Ovary (tissue), 10 donors: ENCODE measurements at places on chromosomes 3 and 15. TPM values are rescaled to one million over a fixed set of nuclear protein-coding genes. Genes with fewer than 3 reads are reported as not detected.

DNA sequence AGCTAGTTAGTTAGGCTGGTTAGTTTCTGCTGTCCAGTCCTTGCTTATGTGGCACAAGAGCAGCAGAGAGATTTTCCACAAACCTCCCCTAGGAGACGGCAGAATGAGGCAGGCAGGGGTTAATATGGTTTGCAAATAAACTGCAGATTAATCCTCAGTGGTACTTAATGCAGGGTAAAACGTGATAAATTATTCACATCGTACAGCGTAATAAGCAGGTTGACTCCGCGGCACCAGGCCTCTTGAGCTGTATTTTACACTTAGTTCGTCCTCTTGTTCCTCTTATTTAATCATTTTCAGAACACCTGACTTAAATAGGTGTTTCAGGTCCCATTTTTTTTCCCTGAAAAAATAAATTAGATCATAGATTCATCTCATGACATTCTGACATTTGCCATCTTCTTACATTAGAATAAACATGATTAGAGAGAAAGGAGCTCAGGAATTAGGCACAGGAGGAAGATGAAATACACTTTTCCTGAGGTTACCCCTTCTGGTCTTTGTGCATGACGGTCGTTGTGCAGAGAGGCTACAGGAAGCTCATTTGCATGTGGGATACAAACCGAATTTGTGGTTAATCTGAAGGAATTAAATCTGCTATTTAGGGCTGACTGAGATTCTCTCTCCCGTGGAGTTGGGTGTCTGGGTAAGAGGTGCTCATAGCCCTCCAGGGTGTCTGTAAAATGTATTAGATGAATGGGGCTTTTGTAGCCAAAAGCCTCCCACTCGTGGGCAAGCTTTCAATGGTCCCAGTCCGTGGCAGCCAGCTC is 27.1 kb upstream of the VPS8 start:
- no peak overlapping the region for H3K27ac ChIP-seq
- H3K27me3 ChIP-seq, result no peaks in the 10 kb centered on the region
- no peak for DNase-seq
- no peaks in the 10 kb centered on the region for H3K36me3 ChIP-seq
- peaks cover 6% of the 10 kb centered on the region for H3K4me1 ChIP-seq
- H3K4me3 ChIP-seq, result no peak overlapping the region

DNA sequence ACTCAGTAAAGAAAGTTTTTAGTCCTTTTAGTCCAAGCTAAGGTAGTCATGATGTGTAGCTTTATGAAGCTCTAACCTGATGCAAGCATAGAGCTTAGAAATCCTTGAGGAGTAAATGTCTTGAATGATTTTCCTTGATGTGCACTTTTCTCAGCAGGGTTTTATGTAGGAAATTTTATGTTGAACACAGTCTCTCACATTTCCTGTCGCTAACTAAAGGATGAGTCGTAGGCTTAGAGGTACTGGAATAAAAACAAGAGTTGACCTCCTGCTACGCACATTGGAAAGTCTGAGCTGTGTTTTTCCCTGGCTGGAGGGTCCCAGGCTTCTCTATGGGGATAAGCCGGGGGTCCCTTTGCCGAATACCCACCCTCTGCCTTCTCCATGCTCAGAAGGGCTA is 34.7 kb upstream of the ZPLD1 start:
- no peak overlapping the region for H3K4me3 ChIP-seq
- no peaks in the 10 kb centered on the region for H3K27me3 ChIP-seq
- no peaks in the 10 kb centered on the region for H3K36me3 ChIP-seq
- H3K4me1 ChIP-seq, result no peaks in the 10 kb centered on the region
- H3K27ac ChIP-seq, result no peak overlapping the region
- no peak for DNase-seq

GRCh38 chr15:36430726-36431265 is 148.6 kb upstream of the CDIN1 start:
- H3K36me3 ChIP-seq, result no peaks in the 10 kb centered on the region
- no peak overlapping the region for H3K27ac ChIP-seq
- H3K27me3 ChIP-seq, result no peaks in the 10 kb centered on the region
- no peaks in the 10 kb centered on the region for H3K4me1 ChIP-seq

DNA sequence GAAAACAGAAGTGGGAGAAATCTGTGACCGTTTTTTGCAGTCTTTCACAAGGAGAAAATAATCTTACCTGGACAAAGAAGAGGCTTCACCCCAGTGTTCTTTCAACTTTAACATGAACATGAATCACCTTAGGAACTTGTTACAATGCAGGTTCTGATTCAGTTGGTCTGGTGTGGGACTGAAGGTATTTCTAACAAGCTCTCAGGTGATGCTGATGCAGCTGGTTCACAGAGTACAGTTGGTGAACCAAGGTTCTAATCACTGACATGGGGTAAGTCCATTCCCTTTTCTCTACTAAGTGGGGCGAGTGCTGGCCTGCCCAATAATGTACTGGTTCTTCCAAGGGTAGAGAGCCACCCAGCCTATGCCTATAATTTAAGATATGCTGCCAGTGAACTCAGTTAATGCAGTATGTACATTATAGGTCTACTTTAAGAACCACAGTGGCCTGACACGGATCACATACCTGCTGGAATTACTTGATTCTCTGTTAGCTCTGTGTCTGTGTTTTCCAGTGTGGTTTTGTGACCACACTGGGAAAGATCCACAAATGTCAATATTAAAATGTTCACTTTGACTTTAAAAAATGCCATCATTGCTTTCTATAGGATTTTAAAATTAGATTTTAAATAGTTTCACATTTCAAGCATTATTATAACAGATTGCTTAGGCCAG is 304.1 kb downstream of the ZNF621 start:
- H3K27me3 ChIP-seq, result no peaks in the 10 kb centered on the region
- H3K36me3 ChIP-seq, result no peaks in the 10 kb centered on the region
- no peak overlapping the region for H3K4me3 ChIP-seq

GRCh38 chr15:96732704-96733103 is 402.2 kb downstream of the NR2F2 start:
- H3K4me1 ChIP-seq, result no peaks in the 10 kb centered on the region
- no peaks in the 10 kb centered on the region for H3K36me3 ChIP-seq
- DNase-seq, result no peak
- no peak overlapping the region for H3K4me3 ChIP-seq
- H3K27me3 ChIP-seq, result no peaks in the 10 kb centered on the region
- H3K27ac ChIP-seq, result no peak overlapping the region

ARNT2 gene
- total RNA-seq, result 16.2 TPM

DNA sequence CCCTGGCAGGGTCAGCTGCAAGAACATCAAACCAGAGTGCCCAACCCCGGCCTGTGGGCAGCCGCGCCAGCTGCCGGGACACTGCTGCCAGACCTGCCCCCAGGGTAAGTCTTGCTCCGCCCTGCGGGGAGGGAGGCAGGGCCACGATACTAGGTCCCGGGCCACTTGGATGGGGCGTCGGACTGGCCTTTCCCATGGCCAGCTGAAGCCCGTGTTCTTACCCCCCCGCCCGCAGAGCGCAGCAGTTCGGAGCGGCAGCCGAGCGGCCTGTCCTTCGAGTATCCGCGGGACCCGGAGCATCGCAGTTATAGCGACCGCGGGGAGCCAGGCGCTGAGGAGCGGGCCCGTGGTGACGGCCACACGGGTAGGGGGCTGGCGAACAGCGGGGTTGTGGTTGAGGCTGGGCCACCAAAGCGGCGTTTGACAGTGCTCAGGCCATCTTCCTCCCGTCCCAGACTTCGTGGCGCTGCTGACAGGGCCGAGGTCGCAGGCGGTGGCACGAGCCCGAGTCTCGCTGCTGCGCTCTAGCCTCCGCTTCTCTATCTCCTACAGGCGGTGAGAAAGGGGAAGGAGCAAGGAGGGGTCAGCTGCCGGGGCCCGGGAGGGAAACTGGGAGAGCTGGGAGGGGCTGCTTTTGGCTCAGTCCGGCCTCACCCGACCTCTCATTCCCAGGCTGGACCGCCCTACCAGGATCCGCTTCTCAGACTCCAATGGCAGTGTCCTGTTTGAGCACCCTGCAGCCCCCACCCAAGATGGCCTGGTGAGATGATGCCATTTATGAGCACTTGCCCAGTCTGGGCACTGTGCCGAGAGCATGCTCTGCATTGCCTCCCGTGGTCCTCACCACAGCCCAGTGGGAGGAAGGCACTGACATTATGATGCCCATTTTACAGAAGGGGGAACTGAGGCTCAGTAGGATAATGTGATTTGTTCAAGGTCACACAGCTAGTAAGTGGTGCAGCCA is 1.7 kb downstream of the CHRD start:
- H3K27ac ChIP-seq, result no peak overlapping the region
- H3K4me1 ChIP-seq, result peaks cover 2% of the 10 kb centered on the region
- DNase-seq, result no peak

- H3K4me3 ChIP-seq, result no peak overlapping the region
- no peak overlapping the region for H3K27ac ChIP-seq
- no peaks in the 10 kb centered on the region for H3K27me3 ChIP-seq
- H3K4me1 ChIP-seq, result no peaks in the 10 kb centered on the region
Observed at GRCh38 chr15:86061581-86061980, 18.1 kb upstream of the AGBL1 start.
